ENCODE measurements at places on chromosomes 3 and 15. TPM values are rescaled to one million over a fixed set of nuclear protein-coding genes. Genes with fewer than 3 reads are reported as not detected.
A peak's percentile ranks its signal among the peaks of the same experiment; 100 is the strongest.

DNA sequence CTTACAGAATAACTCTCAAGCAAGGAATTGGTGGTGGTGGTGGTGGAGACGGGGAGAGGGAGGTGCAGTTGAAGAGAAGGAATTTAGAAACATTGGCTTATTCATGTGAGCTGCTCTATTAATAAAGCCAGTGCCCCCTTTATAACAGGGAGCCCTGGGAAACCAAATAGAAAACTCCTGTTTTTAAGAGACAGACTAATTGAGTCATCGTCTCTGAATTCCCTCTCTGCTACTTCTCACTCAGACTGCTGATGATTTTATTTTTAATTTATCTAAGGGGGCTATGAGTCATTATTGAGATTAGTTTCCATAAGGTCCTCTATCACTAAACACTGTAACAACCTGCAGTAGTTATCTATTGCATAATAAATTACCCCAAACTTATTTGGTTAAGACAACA is 145.9 kb upstream of the GALNT15 start:
- DNase-seq = no peak

DNA sequence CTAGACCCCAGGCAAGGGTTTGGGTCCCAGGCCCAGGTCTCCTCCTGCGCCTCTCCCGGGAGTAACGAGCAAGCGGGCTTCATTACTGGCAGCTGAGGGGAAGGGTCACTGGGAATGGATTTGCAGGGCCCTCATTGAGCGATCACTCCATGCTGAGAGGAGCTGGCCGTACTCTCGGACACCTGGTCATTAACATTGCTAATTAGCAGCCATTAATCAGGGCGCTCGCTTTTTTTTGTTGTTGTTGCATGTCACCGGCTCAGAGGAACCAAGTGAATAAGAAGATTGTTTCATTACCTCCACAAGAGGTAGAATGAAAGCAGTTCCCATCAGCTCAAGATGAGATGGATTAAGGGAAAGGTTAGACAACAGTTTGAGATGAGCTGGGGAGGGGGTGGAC is 293.0 kb upstream of the ATP11B start:
- DNase-seq = no peak

DNA sequence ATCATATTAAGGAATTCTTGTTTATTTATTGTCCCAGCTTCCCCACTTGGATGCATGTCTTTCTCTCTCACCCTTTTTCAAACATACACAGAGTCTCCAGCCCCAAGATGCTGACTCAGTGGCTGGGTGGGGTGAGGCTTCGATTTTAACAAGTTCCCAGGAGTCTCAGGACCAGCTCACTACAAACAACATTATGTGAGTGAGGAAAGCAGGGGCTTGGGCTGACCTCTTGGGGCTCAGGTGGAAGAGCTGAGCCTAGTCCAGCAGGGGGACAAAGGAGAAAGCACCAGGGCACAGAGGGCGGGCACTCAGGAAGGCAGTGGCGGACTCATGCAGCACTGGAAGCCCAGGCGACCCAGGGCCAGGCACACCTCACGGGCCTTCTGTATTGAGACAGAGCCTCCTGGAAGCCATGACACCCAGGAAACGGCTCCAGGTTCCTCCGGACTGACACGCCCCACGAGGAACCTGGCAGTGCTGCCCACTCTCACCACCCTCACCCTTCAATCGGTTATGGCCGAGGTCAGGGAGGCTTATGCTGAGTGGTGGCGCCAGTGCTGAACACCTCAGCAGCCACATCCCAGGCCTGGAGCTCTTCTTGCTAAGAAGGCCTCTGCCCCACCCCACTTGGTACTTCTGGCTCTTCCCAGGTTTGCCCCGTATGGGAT is 97.4 kb downstream of the LRIG1 start:
- peak; percentile 14 for DNase-seq

CPEB1 gene
- 89.1 TPM for total RNA-seq

STAB1 gene
- total RNA-seq = 58.6 TPM
